ENCODE measurements at places on chromosomes 16 and 17.

- no peak for DNase-seq
These were observed 13.5 kb downstream of the TBCD start for GRCh38 chr17:82765371-82765770.

DNA sequence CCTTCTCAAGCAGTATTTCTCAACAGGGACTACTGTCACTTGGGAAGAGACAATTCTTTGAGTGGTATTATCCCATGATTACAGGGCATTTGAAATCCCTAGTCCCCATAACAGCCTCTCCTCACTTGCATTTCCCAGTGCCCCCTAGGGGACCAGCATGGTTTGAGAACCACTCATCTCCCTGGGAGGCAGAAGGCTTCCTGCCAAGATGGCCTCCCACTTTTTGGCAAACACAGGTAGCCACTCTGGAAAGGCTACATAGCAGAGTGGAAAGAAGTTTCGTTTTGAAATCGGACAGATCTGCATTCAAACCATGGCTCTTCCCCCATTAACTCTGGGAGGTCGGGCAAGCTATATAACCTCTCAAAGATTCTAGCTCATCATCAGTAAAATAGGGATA, 256.8 kb downstream of the XYLT1 start:
- DNase-seq: no peak

DNA sequence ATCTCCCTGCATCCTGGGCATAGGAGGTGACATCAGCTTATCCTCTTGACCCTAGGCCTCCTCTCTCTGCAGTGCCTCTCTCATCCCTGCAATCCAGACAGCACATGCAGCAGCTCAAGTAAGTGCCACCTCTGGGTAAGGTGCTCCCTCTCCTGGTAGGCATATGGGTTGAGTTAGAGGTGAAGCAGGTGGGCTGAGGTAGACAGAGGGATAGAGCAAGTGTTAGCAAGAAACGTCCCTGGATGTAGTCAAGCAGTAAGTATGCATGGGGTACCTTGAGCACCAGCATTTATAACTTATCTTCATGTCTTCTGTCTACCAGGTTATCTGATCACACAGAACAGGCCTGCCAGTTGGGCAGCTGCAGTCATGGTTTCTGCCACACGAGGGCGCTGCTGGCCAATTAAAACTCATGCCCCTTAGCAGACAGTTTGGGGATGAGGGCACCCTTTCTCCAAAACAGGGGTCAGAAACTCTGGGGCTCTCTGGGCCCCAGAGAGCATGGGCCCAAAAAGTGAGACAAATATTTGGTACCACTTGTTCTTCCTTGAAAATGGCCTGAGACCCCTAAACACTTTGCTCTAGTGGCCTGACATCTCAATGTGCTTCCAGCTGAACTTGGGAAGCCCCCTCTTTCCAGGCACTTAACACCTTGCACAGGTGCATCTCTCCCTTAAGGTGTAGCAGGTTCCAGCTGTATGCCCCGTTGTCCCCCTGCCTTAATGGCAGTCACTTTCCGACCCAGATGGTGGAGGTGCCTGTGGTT, 59.8 kb downstream of the NEUROD2 start:
- DNase-seq: peak; percentile 83

- DNase-seq: no peak
These were observed 127.2 kb downstream of the CMIP start for GRCh38 chr16:81571592-81572385.

GRCh38 chr17:76544546-76545365, 4.9 kb downstream of the PRCD start:
- DNase-seq: peak; percentile 52

DNA sequence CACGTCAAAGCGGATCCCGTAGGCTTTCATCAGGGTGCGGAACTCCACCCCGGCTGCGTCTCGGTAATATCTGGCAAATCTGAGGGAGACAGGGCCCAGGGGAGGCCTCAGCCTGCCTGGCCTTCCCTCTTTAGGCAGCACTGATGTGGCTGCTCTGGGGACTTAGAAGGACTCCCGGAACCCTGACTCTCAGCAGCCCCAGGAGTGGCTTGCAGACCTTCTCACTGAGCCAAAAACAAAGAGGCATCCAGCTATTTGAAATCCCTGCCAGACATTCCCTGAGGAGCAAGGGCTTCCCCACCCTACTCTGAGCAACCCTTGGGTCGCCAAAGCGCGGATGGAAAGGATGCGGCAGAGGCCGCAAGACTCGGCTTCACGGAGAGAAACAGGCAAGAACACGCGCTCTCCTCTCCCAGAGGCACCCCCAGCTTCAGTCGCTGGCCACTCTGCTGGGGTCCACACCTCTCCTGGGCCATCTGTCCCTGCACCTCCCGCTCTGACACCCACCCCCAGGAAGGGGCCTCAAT, 7.9 kb downstream of the P2RX5 start:
- DNase-seq: peak; percentile 50
